Fibroblast of mammary gland (primary cell): ENCODE measurements at places on chromosomes 2 and 18.

- DNase-seq = peak; percentile 17
Measured at GRCh38 chr2:37026050-37026449, 58.1 kb downstream of the HEATR5B start.

DNA sequence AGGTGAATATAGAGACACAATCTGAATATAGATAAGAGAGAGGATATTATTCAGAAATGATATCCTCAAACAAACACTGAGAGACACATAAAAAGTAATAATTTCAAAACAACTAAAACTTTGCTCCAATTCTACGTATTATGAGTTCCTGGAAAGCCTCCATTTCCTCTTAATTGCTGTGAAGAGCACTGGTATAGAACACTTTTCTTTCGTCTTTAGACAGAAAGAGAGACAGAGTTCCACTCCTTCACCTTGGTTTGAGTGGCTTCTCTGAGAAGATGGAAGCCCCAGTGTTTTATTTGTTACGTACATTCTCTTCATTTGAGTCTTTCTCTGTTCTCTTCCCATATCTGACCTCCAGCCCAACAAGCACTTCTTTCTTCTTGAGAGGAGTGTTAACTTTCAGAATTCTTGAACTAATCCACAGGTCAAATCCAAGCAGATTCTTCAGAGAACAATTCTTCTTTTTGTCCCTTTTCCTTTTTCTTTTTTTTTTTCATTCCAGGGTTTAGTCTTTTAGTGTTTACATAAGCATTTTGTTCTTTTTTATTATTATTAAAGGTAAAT lies 6.4 kb upstream of the PIK3C3 start:
- DNase-seq = no peak

DNA sequence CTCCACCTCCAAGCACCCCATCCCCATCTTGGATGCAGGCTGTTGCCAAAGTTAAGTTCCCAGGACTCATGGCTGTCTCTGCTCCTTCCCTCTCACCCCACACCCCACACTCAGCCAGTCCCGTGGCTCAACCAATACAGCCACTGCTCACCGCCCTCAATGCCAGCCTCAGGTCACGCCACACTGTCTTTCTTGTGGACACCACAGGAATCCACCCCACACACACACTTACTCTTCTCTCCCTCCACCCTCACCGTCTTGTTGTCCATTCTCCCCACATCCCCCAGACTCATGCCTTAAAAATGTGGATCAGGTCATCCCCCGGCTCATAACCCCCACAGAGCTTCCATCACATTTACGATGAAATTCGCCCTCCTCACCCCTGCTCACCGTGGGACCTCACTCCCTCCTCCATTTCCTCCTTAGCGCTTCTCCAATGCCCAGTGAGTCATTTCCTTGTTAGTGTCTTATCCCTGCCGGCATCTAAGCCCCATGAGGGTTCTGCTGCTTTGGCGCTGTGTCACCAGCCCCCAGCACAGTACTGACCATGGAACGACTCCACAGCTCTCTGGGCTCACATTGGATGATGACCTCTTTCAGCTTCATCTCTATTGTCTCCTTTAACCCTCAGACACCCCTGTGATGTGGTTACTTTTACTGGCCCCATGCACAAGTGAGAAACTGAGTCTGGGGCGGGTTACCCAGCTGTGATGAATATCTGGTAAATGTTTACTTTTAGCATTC lies 13.8 kb downstream of the MLPH start:
- DNase-seq = peak; percentile 100

- no peak for DNase-seq
Measured at GRCh38 chr2:429142-429541, 141.3 kb upstream of the ALKAL2 start.

- DNase-seq = no peak
Measured at GRCh38 chr2:25297738-25298137, 44.0 kb downstream of the DNMT3A start.

- DNase-seq = no peak
Measured at GRCh38 chr2:238345297-238345968, 25.1 kb downstream of the TRAF3IP1 start.

- DNase-seq = no peak
Measured at GRCh38 chr2:237749961-237750360, 48.6 kb upstream of the RBM44 start.

- DNase-seq = no peak
Measured at GRCh38 chr2:95058989-95059641, 33.6 kb downstream of the MAL start.

GRCh38 chr18:12944709-12945108 lies 3.1 kb upstream of the SEH1L start:
- DNase-seq = peak; percentile 20

DNA sequence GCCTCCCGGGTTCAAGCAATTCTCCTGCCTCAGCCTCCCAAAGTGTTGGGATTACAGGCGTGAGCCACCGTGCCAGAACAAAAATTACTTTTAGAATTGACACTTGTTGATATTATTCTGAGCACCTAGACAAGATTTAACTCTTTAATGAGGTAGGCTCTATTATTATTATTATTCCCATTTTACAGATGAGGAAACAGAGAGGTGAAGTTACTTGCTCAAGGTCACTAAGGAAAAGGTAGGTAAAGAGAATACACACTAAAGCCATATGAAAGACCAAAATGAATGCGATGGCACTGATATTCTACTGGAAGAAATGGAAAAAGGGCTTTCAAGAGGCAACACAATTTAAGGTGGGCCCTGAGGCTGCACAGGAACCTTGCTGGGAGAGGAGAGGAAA lies 73.8 kb upstream of the ZFP36L2 start:
- no peak for DNase-seq

DNA sequence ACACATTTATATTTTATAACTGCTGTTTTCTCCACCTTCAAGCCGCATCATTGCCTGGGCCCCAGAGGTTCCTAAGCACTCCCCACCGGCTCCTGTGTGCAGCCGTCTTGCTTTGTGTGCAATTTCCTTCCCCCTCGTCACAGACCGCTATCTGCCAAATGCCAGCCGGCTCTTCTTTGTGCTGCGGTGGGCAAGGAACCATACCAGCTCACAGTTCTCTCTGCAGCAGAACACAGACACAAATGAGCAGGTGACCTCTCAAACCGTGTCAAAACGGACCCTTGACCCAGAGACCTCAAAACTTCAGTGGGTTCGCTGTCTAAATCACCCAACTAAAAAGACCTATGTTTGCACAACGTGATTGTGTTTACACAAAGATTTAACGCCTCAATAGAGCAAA lies 58.2 kb downstream of the KLF7 start:
- no peak for DNase-seq

DNA sequence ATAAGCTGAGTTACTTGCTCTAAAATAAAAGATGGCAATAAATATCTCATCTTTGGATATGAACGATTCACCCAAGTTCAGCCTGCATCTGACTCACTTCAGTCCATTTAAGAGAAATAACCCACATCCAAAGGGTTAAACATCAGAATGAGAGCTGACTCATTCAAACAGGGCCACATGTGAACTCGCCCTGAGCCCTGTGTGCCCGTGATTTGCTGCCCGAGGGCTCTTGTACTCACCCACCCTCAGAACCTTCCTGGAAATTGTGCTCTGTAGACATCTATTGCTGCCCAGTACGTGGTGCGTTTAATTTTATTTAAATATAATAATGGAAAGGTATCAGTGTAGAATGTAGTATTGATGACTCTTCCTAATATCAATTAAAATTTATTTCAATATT lies 66.9 kb upstream of the RBM44 start:
- DNase-seq = peak; percentile 77

- DNase-seq = no peak
Measured at GRCh38 chr18:45538444-45538843, 76.8 kb upstream of the SLC14A2 start.

DNA sequence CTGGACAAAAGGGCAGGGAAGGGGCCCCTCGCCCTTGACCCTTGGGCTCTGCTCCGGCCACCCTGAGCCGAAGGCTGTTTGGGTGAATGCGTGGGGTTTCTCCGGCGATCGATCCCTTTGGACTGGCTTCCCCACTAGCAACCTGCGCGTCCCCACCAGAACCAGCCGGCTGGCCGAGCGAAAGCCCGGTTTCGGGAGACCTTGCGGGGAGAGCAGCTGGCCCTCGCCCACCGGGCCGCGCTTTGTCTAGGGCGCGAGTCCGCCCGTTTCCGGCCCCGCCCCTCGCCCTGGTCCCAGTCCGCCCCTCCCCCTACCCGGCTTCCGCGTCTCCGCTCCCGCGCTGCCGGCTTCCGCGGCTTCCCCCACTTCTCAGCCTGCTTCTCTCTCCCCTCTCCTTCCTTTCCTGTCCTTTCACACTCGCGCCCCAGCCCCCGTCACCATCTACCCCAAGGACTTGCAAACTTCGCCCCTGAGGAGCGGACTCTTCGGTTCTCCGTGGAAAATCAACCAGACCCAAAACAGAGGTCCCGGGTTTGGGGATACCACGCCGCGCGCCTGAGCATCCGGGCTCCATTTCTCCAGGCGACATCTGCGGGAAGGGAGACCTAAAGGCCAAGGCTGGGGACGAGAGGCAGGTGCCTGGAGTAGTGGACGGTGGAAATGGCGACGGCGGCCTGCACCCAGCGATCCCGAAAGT lies 48.0 kb upstream of the ATP6V1B1 start:
- no peak for DNase-seq

DNA sequence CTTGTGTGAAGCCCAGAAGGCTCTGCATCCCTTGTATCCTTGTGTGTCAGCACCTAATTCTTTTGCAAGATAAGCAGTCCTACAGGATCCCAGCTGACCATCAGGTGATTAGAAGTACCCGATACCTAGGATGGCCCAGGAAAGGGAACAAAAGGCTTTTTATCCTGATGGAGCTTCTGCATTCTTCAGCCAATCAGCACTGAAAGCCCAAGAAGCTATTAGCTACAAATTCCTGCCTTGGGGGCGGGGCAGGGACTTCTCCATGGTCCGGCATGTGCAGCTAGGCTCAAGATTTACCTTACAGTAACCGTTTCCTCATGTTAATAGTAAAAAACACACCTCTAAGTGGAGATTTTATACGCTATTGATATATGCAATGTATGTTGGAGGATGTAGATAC lies 264.6 kb upstream of the THUMPD2 start:
- no peak for DNase-seq

GRCh38 chr2:174031226-174031625 lies 66.1 kb upstream of the SP3 start:
- peak; percentile 37 for DNase-seq

DNA sequence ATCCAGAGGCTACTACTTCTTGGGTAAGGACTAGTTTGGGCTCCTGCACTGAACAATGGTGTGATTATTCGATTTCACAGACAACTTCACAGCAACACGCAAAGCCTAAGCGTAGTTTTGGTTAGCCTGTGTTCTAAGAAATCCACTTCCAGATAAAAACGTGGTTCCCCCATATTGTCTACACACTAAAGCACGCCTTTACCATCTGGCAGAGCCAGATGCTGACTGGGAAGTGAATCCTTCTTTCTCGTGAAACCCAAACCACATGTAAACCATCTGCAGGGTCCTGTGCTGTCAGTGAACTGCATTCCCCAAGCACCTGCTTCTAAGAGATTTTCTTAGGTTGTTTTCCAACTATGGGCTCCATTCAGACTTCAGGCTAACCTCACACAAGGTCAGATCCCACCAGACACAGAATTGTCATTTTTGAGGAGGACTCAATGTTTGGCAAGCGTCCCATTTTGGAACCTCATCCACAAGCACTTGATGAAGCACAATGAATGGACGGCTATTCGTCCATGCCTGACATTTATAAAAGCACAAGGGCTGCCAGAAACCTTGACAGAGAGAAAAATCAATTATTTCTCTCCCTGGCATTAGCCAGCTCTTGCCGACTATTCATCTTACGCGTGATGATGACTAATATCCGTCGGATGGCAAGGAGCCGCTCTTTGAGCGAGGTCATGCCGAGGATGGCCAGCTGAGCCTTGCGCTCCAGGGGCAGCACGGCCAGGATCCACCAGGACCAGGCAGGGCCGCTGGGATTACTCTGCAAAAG lies 38.4 kb downstream of the LONRF2 start:
- peak; percentile 76 for DNase-seq

DNA sequence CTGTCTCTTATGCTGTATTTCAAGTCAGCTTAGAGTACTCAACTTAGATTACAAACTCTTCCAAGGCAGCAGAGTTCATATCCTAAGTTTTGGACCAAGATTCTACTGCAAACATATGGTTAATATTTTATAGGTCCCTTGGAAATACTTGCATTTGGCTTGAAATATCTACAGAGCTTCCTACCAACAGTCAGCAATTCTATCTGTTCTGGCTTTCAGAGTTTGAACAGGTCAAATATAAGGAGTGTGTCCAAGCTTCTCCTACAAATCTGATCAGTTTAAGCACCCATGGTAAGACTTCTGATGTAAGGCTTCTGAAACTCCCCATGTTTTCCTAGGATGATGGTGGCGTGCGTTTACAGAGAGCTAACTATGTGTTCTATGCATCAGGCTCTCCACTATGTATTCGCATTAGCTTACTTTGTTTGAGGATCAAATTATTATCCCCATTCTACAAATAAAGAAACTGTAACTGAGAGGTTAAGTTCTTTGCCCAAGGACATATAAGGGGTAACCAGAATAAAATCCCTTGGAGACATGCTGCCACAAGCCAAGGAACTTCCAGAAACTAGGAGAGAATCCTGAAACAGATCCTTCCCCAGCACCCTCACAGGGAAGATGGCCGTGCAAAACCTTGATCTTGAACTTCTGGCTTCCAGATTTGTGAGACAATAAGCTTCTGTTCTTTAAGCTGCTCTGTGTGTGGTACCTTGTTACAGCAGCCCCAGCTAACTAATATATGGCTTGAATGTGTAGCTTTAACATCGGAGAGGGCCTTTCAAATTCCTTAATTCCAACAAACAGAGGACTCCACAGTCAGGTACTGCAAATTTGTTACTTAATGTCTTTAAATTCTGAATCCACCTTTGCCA lies 55.1 kb downstream of the ATP8B1 start:
- DNase-seq = no peak

GRCh38 chr2:214465363-214466146 lies 54.7 kb downstream of the VWC2L start:
- DNase-seq = peak; percentile 8

GRCh38 chr2:151664520-151664919 lies 69.8 kb downstream of the NEB start:
- DNase-seq = no peak

GRCh38 chr2:5995832-5996231 lies 303.6 kb downstream of the SOX11 start:
- no peak for DNase-seq

DNA sequence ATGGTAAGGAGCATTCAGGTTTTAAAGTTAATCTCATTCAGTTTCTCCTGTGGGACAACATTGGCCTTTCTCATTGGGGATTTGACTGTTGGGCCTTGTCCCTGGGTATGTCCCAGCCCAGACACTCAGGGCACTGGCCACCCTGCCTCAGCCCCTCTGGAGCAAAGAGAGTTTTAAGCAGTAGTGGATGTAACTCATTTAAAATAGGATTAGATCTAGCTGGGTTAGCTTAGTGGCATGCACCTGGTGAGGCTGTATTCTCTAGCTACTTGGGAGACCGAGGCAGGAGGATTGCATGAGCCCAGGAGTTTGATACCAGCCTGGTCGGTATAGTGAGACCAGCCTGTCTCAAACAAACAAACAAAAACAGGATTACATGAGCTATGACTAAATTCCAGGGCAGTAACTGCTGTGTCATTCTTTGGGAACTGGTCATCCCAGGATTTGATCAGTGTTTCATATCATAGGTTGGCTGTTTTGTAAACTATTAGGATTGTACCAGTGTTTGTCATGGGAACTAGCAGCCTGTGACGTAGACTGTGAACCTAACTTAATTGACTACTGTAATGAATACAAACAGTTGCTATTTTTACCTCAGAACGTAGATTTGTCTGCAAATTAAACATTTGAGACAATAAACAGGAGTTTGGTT lies 12.5 kb downstream of the INPP4A start:
- DNase-seq = peak; percentile 98
